SJCRH30 (cell line): ENCODE measurements at places on chromosomes 2 and 18. TPM values are rescaled to one million over a fixed set of nuclear protein-coding genes. Genes with fewer than 3 reads are reported as not detected.

The LRRC30 gene
- not detected in 2 replicates for total RNA-seq

The ANKRD29 gene
- total RNA-seq = 3.9 TPM in 2 replicates

The MOB1A gene
- total RNA-seq = 175 and 185 TPM in 2 replicates

The CRYGC gene
- total RNA-seq = not detected in 2 replicates

The GAREM1 gene
- 5.1 and 5.4 TPM in 2 replicates for total RNA-seq

The PDE11A gene
- total RNA-seq = 0.43 and 0.66 TPM in 2 replicates

The GLI2 gene
- 13.0 and 18.4 TPM in 2 replicates for total RNA-seq

The RESP18 gene
- total RNA-seq = not detected in 2 replicates

The SMYD1 gene
- total RNA-seq = 2.3 and 2.4 TPM in 2 replicates

The AKAIN1 gene
- total RNA-seq = not detected in 2 replicates

The AGXT gene
- 1.3 and 1.7 TPM in 2 replicates for total RNA-seq

The SERPINB13 gene
- total RNA-seq = not detected in 2 replicates

The TSPYL6 gene
- total RNA-seq = 0.03 and 0.10 TPM in 2 replicates

DNA sequence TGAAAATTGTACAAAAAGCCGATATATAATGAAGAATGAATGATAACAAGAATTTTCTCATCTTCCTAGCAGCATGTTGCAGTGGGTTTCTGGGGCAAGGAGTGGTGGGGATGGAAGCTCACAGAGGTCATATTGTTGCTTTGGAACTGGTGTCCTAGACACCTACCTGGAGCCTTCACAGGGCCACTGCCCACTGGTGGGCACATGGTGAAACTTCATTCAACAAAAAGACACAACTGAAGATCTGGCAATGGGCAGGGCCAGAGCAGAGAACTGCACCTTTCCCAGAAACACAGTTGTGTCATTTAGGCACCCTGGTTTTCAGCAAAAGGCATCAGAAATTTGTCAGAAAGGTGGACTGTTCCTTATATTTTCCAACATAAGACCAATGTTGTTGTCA, 115.3 kb downstream of the FHOD3 start:
- no peak for DNase-seq

DNA sequence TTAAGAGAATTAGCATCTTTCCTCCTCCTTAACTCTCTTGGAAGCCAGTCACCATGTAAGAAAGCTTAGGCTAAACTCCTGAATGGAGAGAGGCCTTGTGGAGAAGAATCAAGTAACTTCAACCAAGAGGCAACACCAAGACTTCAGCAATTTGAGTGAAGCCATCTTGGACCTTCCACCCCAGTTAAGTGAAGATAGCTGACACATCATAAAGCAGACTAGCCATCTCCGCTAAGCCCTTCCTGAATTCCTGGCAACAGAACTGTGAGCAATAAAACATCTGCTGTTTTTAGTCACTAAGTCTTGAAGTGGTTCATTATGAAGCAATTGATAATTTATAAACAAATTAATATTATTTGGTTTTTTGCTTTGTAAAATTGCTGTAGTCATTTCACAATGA, 1.5 kb upstream of the ZNF397 start:
- DNase-seq = peak; percentile 9

- no peak for DNase-seq
These were observed 406.2 kb downstream of the SUCLG1 start for GRCh38 chr2:84052913-84053312.

DNA sequence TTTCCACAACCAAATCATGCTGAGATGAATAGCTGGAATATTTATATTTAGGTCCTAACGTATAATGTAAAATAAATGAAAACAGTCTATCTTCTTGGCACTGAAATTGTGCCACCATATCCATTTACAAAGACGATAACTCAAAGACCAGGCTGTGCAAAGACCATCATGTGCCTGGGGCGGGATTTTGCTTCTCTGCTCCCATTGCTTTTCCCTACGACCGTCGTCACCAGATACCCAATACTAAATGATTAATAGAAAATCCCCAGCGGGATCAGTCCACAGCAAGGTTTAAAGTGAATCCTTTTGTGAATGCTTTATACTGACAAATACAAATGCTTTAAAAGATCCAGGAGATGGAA, 194.3 kb upstream of the ARL4C start:
- DNase-seq = no peak

GRCh38 chr2:131105950-131106801, 1.0 kb downstream of the PLEKHB2 start:
- peak; percentile 39 for DNase-seq

GRCh38 chr2:19635951-19636510, 265.8 kb downstream of the TTC32 start:
- no peak for DNase-seq

DNA sequence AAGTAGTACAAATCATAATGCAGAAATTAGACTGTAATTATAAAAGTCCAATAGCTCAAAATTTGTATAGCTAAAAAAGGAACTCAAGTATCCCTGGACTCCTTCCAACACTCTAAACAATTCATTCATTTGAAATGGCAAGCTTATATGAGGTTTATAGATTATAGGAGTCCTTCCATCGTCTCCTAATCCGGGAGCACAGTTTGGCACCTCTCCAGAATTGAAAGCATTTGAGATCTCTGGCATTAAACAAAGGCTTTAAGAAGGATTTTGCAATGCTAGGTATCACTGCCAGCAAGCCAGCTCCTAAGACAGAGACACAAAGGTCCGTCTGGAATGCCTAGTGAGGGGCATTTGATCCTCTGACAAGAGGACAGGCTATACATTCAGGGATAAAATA, 90.9 kb downstream of the ACVR1 start:
- DNase-seq = peak; percentile 7

- DNase-seq = no peak
These were observed 12.1 kb downstream of the CFAP65 start for GRCh38 chr2:219028996-219029828.

DNA sequence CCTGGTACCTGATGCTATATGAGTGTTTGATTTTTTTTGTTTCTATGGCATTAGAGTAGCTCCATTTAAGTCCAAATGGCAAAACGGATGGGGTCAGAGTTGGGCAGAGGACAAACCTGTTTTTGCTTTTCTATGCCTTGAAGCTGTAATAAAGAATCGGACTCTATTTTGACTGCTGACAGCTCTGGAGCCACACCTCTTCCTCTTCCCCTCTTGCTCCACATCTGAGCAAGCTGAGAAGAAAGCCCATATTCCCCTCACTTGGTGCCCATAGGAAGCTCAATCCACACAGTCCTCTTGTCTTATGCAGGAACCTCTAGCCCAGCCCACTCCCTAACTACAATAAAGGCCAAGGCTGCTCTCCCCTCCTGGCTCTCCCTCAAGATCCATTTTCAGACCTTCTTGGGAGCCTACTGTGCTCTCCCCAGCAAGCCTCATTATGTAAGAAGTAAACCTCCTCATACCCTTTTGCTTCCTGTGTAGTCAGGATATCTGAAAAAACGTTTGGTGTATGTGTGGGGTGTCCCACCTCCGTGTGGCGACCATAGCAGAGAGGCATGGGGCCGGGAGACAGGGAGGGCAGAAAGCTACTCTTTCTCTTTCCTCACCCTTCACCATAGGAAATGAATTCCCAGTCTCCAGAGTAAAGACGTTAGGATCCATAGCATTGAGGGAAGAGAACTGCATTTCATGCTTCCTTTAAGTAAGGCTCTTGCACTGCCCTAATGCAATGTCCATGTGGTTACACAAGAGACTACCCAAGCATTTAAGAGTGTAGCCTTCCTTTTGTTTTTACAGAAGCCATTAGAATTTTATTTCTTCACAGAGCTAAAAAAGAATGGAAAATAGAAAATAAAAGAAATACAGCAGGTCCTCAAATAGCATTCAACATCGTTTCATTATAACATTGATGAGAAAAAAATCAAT, 41.9 kb upstream of the RAPGEF4 start:
- DNase-seq = no peak

- no peak for DNase-seq
These were observed 120.2 kb upstream of the CREB1 start for GRCh38 chr2:207409517-207409916.

DNA sequence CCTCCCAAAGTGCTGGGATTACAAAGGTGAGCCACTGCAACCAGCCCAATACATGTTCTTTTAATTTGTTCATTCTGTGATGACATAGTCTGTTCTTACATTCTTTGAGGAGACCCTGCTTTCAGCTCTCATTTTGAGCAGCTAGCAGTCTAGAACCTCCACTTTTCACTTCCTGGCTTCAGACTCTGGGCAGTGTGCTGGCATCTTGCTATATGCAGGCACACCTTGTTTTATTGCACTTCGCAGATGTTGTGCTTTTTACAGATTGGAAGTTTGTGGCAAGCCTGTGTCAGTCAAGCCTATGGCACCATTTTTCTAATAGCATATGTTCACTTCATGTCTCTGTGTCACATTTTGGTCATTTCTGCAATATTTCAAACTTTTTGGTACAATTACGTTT, 72.4 kb downstream of the PRKCE start:
- DNase-seq = no peak

- no peak for DNase-seq
These were observed 758 bp downstream of the LYPD1 start for GRCh38 chr2:132668987-132669907.

- DNase-seq = no peak
These were observed 45.5 kb downstream of the PPP3R1 start for GRCh38 chr2:68206793-68207192.

DNA sequence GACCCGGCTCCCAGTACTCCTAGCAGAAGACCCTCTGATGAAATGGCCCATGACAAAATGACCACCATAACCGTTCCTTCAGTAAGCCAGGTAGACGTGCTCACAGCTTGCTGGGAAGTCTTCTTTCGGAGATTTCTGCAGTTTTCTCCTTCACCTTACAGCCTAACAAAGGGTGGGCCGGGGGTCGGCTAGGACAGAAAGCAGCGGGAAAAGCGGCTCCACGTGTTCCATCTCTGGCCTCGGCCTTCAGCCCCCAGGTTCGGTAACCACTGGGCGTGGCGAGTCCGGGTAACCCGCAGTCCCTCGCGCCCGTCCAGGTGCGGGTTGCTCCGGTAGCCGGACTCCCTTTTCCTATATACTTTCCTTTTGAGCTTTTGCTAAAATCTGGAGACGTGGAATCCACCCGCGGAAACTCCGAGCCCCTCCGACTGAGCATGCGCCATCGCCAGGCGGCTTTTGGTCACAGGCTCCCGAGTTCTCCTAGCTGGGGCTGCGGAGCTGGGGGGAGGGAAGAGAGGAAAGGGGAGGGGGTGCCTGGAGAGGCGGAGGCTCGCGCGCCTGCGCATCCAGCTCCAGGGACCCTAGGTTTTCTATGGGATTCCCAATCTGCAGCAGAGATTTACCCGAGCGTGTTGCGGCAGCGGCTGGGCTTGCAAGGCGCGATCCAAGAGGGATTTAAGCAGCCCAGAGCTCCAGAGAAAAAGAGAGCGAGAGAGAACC, at the start of gene VSNL1:
Gene VSNL1 (plus strand): TSS at position 604 of the 720 bp plus-strand sequence. CDS start 51,379 bp downstream, outside the sequence.
- no peak for DNase-seq

DNA sequence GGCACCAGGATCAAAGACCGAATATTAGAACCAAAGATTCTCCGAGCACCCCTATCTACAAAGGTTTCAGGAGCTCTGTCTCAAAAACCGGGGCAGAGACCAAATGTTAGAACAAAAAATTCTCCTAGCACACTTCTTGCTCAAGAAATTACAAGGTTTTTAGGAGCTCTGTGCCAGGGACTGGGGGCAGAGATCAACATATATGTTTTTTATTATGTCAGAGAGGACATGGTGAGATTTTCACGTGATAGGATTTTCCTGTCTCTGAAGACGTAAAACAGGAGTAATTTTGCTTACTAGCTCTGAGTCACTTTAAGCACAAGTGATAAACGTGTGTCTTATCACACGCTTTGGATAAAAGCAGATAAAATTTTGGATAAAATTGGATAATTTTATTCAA, 34.8 kb upstream of the ODC1 start:
- no peak for DNase-seq

GRCh38 chr2:139495851-139496250, 715.7 kb upstream of the NXPH2 start:
- no peak for DNase-seq

GRCh38 chr2:168210216-168210894, 37.0 kb downstream of the STK39 start:
- no peak for DNase-seq

- DNase-seq = no peak
These were observed 91.4 kb downstream of the ESCO1 start for GRCh38 chr18:21509062-21509461.

GRCh38 chr18:10475654-10476291, 21.3 kb downstream of the APCDD1 start:
- DNase-seq = no peak

- DNase-seq = no peak
These were observed 5.9 kb upstream of the MYCN start for GRCh38 chr2:15934291-15934945.

DNA sequence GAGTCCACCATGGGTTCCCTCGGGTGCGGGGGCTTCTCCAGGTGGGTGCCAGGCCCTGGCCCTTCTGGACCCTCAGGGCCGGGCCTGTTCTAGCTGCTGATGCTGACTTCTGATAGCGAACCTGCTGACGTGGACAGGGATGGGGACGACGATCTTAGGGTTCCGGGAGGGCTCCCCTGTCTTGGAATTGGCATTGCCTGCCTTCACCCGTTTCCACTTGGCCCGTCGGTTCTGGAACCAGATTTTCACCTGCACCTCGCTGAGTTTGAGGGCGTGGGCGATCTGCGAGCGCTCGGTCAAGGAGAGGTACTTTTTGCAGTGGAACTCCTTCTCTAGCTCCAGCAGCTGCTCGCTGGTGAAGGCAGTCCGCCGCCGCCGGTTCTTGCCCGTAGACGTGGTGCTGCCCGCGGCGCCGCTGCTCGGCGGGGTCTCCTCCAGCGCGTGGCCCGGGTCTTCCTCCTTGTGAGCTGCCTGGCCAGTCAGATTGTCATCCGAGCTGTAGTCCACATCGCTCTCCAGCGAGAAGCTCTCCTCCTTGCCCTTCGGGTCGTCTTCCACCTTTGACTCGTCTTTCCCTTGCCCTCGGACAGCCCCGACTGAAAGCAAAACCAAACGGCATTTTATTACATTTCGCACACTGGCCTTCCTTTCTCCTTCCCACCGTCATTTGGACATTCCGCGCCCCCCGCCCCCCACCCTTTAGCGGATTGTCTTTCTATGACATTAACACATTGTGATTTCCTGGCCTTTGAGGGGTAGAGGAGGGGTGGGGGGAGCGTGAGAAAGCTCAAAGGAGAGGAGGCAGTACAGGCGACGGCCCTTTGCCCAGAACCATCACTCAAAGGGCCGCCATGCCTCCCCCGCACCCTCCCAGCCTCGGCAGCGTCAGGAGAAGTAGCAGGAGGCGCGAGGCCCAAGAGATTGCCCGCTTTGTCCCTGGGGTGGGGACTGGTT, 2.1 kb downstream of the GBX2 start:
- no peak for DNase-seq

- peak; percentile 23 for DNase-seq
These were observed 76.2 kb upstream of the TWIST2 start for GRCh38 chr2:238771639-238772038.

GRCh38 chr2:58054264-58054663, 7.7 kb downstream of the VRK2 start:
- DNase-seq = no peak

DNA sequence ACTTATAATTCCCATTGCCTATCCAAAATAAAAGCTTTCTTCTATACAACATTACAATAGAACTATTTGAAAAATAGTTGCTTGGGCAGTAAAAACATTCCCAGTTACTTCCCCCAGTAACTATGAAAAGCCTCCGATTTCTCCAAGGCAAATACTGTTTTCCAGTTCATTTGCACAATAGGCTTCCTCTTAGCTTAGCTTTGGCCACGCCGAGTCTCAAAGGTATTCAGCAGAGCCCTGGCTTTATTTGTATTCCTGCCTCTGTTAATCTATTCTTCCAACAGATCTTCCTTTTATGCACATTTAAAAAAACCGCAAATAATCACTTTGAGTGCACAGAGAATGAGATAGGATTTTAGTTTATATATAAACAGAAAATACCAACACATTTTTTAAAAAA, 836.8 kb upstream of the VRK2 start:
- DNase-seq = no peak
